ENCODE measurements at places on chromosomes 3 and 15.

- no peak for DNase-seq
Observed at GRCh38 chr3:161316006-161316689, 55.2 kb downstream of the SPTSSB start.

DNA sequence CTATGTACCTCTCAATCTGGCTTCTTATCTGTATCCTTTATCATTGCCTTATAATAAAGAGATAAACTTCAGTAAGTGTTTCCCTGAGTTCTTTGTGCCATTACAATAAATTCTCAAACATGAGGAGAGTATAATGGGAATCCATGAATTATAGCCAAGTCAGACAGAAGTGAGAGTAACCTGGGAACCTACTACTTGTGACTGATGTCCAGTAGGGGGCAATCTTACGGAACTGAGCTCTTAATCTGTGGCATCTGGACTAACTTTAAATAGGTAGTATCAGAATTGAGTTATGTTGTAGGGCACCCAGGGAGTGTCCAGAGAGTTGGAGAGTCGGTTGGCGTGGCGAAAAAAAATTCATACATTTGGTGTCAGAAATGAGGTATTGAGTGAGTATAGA lies 542.6 kb downstream of the ZBBX start:
- DNase-seq = no peak

- DNase-seq = no peak
Observed at GRCh38 chr3:129838086-129838485, 55.4 kb downstream of the TMCC1 start.

- no peak for DNase-seq
Observed at GRCh38 chr15:43086551-43086950, 19.3 kb downstream of the UBR1 start.

DNA sequence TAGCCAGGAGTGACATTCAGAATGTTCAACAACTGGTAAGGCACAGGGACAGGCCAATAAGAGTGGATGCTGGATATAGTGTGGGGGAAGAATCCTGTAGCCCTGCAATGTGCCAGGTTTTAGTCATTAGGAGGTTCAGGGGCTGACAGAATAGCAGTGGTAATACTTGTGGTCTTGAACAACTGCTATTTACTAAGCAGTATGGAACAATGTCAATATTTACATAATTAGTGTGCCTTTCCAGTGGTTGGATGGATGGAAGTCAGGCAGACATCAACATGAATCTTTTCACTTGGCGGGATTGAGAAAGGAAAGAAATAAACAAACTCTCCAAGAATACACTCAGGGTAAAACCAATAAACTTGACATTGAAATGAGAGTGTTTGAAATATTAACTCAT lies 55.1 kb downstream of the OTOL1 start:
- no peak for DNase-seq

DNA sequence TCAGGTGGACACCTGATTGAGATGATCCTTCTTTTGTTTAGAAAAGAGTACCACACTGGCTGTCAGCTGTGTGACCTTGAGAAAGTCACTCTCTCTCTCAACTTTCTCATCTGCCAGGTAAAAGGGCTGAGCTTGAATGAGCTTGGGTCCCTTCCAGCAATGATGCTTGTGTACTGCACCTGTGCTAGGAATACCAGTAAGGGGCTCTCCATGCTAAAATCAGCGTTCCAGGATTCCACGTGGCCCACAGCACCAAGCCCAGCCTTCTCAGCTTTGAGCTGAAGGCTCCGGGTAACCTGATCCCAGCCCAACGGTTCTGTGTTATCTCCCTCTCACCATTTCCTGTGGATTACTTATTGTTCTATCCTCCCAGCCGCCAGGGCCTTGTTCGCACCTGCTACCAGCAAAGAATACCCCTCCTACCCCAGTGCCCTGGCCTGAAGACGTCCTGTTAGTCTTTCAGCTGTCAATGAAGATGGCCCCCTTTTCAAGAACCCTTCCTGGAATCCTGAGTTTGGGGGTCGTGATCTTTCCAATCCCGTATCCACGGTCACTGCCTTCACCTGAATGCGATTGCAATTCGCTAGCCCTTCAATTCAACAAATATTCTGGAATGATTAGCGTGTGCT lies 54.2 kb upstream of the CGNL1 start:
- no peak for DNase-seq

- DNase-seq = no peak
Observed at GRCh38 chr3:41274944-41275668, 75.8 kb downstream of the CTNNB1 start.

- DNase-seq = no peak
Observed at GRCh38 chr15:31305375-31305774, 21.3 kb upstream of the KLF13 start.

DNA sequence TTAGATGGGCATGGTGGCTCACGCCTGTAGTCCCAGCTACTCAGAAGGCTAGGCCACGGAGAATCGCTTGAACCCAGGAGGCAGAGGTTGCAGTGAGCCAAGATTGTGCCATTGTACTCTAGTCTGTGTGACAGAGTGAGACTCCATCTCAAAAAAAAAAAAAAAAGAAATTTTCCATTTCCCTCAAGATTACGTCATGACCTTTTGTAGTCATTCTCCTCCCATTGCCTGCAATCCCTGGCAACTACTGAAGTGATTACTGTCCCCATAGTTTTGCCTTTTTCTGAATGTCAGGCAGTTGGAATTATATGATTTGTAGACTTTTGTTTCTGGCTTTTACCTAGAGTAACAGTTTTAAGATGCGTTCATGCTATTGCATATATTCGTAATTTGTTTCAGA lies 28.0 kb downstream of the WDR76 start:
- DNase-seq = no peak

DNA sequence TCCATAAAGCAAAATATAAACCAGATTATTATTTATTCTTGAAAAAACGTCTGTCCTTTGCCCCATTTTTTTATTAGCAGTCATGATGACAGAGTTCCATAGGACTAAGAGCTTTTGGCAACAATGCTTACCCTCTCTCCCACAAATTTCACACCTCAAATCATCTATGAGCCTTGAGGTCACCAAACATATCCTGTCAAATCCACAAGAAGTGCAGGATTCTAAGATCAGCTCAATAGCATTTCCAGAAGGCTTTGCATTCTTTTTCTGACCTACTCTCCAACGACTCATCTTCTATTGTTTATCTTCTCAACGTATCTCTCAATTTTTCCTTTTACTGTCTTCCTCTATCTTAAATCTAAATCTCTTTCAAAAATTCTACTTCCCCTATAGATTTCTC lies 619.1 kb upstream of the BCHE start:
- no peak for DNase-seq

- DNase-seq = no peak
Observed at GRCh38 chr15:99100245-99101173, 4.4 kb upstream of the SYNM start.

DNA sequence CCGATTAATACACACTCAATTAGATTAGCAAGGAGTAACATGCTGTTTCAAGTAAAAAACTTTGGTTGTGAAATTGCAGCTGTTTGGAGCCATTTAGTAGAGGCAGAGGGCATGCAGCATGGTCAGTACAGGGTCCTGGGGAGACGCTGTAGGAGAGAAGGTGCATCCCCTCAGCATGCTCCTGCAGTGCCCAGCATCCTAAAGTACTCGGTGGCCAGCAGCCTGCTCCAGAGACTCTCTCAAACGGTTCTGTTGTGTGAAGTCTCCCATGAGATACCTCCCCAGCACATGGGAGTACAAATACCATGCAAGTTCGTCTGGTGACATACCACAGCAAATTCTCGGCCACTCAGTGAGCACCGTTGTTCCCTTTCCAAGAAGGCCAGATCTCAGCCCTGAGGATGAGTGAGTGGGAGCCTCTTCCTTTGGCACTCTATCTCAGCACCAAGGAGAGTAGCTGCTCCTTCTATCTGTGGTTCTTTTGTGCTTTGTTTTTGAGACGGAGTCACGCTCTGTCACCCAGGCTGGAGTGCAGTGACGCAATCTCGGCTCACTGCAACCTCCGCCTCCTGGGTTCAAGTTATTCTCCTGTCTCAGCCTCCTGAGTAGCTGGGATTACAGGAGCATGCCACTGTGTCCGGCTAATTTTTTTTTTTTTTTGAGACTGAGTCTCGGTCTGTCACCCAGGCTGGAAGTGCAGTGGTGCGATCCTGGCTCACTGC lies 72.7 kb downstream of the TJP1 start:
- no peak for DNase-seq

- DNase-seq = no peak
Observed at GRCh38 chr3:189914799-189915198, 205.9 kb downstream of the P3H2 start.

GRCh38 chr3:126180477-126181397 lies at the start of gene ALDH1L1:
ALDH1L1 (minus strand) TSS chr3:126180586; CDS start chr3:126160979, 19,607 bp downstream.
- no peak for DNase-seq

- DNase-seq = no peak
Observed at GRCh38 chr15:63440756-63441155, 59.1 kb upstream of the CA12 start.

- DNase-seq = no peak
Observed at GRCh38 chr15:58179741-58180381, 41.7 kb downstream of the AQP9 start.

GRCh38 chr15:33395846-33396245 lies 85.1 kb downstream of the RYR3 start:
- no peak for DNase-seq

DNA sequence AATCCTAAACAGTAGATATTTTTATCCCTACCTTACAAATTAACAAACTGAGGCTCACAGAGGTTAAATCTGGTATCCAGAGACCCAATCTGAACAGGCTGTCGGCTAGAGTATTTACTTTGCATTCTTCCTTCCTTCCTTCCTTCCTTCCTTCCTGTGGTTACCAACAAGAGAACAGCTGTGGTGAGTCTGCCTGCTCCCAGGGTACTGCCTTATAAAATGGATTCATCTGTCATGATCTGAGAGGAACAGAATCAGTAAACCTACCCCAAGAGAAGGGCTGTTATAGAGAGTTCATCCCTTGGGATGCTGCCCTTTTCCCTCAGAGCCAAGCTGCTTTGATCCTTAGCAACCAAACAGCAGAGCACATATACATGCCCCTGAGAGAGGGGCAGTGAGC lies 3.6 kb downstream of the GADL1 start:
- no peak for DNase-seq

- DNase-seq = no peak
Observed at GRCh38 chr3:59632760-59633573, 583.1 kb upstream of the CFAP20DC start.

GRCh38 chr3:181879926-181880325 lies 168.2 kb downstream of the SOX2 start:
- DNase-seq = no peak

DNA sequence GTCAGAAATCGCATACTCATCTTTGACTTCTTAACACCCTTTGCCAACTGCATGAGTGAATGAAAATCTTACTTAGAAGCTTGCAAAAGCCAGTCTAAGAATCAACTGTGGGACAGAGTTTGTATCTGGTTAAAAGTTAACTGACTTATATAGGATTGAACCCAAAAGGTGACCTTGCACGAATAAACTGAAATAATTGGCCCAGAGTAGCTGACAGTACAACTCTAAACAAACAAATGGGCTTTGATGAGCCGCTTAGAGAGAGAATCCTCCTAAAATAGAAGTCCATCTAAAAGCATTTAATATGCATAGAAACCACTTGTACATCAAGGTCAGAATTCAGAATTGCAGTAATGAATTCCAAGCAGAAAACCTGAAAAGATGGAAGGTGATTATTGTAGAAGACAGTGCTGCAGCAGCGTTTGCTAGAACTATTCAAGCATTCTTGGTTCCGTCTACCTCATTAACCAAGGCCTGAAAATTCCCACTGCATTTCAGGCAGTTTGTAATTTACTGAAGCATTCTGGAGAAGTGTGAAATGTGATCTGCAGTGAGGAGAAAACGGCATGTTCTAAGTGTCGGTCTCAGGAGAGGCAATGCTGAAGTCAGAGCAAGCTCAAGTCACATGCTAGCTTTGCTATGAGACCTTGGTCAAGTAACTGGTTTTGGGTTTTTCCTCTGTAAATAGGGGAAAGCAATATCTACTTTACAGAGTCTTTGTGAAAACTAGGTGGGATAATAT lies 103.7 kb downstream of the CADPS start:
- no peak for DNase-seq

- DNase-seq = no peak
Observed at GRCh38 chr3:122986693-122987179, 40.8 kb downstream of the SEMA5B start.

DNA sequence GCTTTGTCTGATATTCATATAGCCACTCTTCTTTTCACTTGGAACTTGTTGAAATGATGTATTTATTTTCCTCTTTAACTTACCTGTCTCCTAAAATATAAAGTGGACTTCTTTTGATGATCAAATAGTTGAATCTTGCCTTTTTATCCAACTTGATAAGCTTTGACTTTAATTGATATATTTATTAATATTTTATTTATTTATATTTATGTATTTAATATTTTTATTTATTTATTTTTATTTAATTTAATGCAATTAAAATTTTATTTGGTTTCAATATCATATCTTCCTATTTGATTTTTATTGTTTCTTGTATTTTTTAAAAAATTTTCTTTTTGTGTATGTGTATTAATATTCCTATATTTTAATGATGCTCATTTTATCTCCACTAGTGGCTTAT lies 555.1 kb upstream of the EPHA6 start:
- no peak for DNase-seq

- no peak for DNase-seq
Observed at GRCh38 chr15:75583701-75584100, 4.6 kb upstream of the PTPN9 start.

DNA sequence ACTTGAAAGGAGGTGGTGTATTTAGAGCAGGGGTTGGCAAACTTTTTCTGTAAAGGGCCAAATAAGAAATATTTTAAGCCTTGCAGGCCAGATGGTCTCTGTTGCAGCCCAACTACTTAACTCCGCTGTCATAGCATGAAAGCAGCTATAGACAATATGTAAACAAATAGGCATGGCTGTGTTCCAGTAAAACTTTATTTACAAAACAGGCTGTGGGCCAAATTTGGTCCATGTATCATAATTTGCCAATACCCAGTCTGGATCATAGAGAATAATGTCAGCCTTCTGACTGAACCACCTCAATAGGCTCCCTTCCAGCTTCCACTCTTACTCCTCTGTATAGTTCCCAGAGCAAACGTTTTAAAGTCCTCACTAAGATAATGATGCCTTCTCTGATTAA lies 638.8 kb upstream of the CFAP20DC start:
- DNase-seq = no peak

DNA sequence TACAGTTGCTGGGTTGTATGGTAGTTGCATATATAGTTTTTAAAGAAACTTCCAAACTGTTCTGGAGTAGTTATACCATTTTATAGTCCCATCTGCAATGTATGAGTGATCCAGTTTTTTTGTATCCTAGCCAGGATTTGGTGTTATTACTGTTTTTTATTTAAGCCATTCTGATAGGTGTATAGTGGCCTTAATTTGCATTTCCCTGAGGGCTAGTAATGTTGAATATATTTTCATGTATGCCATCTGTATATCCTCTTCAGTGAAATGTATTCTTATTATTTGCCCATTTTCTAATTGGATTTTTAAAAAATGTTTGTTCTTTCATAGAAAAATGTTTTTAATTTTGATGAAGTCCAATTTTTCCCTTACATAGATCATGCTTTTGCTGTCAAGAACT lies 29.2 kb downstream of the PXK start:
- DNase-seq = no peak

DNA sequence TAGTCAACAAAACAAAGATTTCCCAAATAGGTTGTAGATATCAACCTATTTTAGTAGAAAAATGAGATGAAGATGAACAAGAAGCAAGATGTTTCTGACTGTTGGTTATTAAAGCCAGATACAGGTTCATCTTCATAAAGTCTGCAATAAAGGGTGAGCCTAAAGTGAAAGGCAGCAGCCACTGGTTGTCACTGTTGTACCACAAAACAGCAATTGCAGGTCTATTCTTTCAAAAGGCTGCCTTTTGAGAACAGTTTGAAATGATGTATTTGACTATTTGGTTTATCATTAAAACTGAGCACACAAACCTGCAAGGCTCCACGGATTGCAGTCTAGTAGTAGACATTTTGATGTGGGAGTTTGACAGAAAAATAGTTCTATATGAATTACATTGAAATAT lies 543.4 kb downstream of the GBE1 start:
- DNase-seq = no peak
